Thoracic aorta (tissue), 2 donors: ENCODE measurements at places on chromosomes 2 and 18.
A peak's percentile ranks its signal among the peaks of the same experiment; 100 is the strongest.

GRCh38 chr18:47422524-47422923, 171.1 kb upstream of the SKOR2 start:
- no peak overlapping the region for H3K4me3 ChIP-seq
- no peak overlapping the region for H3K27ac ChIP-seq
- H3K27me3 ChIP-seq: no peaks in the 10 kb centered on the region
- H3K4me1 ChIP-seq: no peaks in the 10 kb centered on the region
- DNase-seq: no peak
- no peaks in the 10 kb centered on the region for H3K36me3 ChIP-seq

DNA sequence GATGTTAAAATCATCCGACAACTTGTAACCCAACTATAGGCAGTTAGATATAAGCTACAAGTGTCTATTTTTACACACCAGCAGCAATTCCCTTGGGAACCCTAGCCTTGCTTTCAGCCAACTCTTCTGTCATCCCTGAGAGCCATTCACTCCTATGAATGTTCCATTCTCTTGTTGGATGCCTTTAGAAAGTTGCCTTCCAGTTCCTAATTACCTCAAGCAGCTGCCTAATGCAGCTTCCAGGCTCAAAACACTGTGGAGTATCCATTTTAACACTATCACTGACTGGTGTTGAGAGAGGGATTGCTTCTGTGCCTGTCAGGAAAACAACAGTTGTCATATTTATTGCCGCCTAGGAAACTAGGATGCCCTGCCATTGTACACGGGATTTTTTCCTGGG, 402.0 kb upstream of the ACVR2A start:
- DNase-seq: no peak
- H3K27ac ChIP-seq: no peak overlapping the region
- H3K4me3 ChIP-seq: no peak overlapping the region
- H3K36me3 ChIP-seq: no peaks in the 10 kb centered on the region
- no peaks in the 10 kb centered on the region for H3K27me3 ChIP-seq

DNA sequence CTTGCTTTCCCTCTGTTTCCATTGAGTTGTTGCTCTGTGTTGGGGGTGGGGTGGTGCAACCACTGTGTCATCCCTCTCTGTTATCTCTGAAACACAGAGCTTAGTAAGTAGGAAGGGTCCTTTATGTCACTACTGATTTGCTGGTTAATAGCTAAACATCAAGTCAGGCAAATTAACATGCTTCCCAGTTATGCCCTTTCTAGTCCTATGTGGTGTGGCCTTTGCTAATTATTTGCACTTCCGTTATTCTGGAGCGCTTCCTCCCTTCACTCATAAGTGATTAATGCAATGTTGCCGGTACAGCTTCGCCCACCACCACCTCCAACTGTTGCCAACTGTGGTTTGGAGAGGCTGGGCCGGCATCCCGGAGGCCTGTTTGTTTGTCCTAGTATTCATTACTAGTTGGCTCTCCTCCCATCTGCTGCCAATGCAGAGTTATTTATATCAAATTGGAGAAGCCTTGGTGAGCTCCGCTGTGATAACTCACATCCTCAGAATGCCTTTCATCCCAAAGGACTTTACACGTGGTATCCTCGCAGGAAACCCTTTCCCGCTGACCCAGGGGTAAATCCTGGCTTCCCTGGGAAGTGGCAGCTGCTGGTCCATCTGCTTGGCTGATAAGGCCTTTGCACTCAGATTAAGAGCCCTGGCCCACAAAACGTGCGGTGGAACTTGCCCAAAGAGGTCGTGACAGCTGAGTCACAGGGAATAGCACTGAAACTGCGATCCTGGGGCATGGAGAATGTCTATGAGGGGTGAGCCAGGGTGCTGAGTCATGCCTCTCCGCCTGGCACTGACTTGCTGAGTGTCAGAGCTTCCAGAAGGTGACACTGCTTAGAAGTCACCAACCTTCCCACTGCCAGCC, 72.0 kb upstream of the ZCCHC2 start:
- H3K4me3 ChIP-seq: no peak overlapping the region
- no peaks in the 10 kb centered on the region for H3K36me3 ChIP-seq
- peak overlapping the region; percentile 10 for H3K27ac ChIP-seq

DNA sequence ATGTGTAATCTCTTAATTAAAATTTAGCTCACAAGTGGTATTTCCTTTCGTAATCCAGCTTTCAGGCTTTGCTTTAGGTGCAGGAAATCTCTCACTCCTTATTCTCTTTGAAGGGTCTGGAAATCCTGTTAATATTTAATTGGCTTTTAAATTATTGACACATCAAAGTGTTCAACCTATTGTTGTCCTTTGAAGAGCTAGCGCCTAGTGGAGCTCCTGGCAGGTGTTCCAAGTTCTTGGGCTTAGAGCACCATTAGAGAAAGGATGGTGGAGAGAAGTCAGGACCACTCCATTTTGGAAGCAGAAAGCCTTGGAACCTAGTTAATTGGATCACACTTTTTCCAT, 92.4 kb downstream of the CABLES1 start:
- peak overlapping the region; percentile 93 for H3K27ac ChIP-seq
- no peak overlapping the region for H3K4me3 ChIP-seq
- H3K4me1 ChIP-seq: peaks cover 54% of the 10 kb centered on the region
- H3K27me3 ChIP-seq: no peaks in the 10 kb centered on the region
- no peaks in the 10 kb centered on the region for H3K36me3 ChIP-seq
- no peak for DNase-seq

- no peak overlapping the region for H3K27ac ChIP-seq
- H3K4me1 ChIP-seq: no peaks in the 10 kb centered on the region
- H3K36me3 ChIP-seq: no peaks in the 10 kb centered on the region
Measured at GRCh38 chr18:37019157-37019827, 190.4 kb downstream of the KIAA1328 start.

DNA sequence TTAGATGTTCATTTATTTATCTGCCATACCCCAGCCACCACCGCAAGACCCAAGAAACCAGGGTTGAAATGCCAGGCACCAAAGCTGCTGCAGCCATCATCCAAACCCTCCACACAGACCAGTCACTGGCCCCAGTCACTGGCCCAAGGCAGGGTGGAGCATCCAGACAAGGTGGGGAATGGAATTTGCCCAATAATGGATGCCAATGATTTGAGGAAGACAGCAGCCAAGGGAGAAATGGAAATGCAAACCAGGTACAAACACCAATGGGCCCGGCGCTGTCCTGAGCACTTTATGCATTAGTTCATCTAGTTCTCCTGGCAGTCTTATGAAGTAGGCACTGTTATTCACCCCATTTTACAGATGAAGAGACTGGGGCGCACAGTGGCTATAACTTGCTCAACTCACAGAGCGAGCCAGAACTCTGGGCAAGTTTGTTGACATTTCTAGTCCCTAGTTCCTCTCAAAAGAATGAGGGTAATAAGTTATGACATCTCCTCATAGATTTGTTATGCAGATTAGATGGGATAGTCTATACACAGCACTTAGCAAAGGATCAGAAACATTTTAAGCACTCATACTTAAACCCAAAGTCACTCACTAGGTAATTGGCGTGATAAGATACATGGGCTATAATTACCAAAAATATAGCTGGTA, 173.3 kb downstream of the TMEM247 start:
- peaks cover 20% of the 10 kb centered on the region for H3K4me1 ChIP-seq
- H3K36me3 ChIP-seq: no peaks in the 10 kb centered on the region
- H3K4me3 ChIP-seq: no peak overlapping the region
- no peak overlapping the region for H3K27ac ChIP-seq
- no peak for DNase-seq

- H3K4me3 ChIP-seq: no peak overlapping the region
Measured at GRCh38 chr18:56475250-56475649, 163.1 kb downstream of the TXNL1 start.
